ENCODE measurements at places on chromosomes 5 and 9.

- no peak for DNase-seq
Measured at GRCh38 chr5:68894673-68895072, 199.1 kb upstream of the SLC30A5 start.

DNA sequence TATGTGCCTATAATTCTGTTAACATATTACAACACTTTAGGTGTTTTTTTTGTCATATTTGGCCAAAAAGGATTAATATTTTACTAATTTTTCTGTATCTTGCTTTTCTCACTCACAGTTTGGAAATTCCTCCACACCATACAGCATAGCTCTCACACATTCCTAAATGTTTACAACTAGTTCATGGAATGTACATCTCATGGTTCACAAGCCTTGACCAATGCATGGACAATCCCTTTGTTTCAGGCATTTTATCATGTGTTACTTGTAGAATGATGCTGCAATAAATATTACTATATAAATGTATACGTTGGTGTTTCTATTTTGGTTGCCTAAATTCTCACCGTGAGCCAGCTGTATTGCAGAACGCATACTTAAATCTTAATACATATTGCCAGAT is 80.5 kb upstream of the SPATA31C2 start:
- no peak for DNase-seq

DNA sequence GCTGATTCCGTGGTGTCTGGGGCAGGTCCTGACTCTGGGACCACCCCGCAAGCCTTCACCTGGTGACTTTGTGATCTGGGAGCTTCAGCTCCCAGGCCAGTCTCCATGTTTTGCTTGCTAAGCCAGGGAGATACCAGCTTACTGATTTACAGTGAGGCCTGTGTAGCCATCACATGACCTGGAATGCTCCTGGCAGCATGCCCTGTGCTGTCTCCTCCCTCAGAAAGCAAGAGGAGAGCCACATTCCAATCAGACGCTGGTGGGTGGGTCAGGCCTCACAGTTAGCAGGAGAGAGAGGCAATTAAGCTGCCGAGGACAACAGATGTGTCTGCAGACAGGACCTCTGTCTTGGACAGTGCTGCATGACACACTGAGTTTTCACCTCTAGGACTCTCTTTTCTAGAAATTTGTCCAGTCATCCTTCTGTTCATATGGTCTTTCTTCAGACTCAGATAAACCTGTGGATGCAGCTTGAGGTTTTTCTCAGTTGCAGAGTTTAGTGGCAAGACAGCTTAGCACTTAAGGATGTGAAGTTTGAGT is 24.4 kb upstream of the GRPEL2 start:
- no peak for DNase-seq

DNA sequence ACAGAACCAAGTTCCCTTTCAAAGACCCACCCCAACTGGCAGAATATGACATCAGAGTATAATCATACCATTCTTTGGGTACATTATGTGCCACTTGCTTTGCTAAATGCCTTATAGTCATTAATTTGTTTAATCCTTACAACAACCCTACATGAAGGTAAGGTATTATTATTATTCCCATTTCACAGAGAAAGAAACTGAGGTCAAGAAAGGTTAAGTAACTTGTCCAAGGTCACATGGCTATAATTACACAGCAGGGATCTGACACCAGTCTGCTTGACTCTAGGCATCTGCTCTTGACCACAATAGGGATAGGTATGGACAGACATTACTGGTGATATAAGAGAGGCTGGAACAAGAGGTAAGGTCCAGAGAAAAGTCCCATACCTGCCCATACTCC is 1.2 kb downstream of the FCHSD1 start:
- DNase-seq: no peak

DNA sequence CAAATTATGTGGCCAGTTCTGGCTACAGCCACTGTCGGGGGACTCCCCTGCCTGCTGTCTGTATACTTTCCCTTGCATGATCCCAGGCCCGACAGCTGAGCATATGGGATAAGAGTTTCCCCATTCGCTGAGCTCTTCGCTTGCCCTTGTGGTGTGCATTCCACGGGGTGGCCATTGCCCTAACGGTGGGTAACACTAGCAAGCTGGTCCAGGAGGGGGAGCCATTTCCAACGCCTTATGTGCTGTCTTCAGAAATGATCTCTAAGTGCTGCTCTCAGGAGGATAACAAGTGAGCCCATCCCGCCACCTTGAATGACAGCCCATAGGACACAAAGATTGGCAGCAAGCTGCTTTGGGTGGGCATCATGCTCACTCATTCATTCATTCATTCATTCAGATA is 190.9 kb downstream of the FSTL4 start:
- DNase-seq: no peak

DNA sequence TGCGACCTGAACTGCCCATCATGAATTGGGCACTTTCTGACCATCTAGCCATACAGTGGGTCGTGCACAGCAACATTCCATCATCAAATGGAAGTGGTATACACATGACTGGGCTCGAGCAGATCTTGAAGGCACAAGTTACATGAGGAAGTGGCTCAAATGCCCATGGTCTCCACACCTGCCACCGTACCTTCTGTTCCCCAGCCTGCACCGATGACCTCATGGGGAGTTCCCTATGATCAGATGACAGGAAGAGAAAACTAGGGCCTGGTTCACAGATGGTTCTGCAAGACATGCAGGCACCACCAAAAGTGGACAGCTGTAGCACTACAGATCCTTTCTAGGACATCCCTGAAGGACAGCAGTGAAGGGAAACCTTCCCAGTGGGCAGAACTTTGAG is 21.8 kb downstream of the MTMR12 start:
- no peak for DNase-seq

DNA sequence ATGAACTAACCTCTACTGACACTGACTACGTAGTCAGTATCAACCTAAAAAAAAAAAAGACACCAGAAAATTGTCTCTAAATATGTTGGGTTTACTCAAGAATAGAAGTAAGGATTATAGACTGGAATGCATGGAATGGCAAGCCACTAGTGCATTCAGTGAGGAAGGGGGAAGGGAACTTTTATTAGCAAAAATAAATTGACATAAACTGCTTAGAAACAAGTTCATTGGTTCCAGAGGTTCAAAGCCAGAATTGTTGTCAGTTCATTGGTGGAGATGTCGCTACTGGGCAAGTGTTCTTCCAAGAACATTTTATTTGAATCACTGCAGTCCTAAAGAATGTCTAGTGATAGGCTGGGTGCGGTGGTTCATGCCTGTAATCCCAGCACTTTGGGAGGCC is 26.1 kb upstream of the AOPEP start:
- DNase-seq: no peak

- no peak for DNase-seq
Measured at GRCh38 chr5:179194941-179195381, 134.8 kb downstream of the ZNF354C start.

DNA sequence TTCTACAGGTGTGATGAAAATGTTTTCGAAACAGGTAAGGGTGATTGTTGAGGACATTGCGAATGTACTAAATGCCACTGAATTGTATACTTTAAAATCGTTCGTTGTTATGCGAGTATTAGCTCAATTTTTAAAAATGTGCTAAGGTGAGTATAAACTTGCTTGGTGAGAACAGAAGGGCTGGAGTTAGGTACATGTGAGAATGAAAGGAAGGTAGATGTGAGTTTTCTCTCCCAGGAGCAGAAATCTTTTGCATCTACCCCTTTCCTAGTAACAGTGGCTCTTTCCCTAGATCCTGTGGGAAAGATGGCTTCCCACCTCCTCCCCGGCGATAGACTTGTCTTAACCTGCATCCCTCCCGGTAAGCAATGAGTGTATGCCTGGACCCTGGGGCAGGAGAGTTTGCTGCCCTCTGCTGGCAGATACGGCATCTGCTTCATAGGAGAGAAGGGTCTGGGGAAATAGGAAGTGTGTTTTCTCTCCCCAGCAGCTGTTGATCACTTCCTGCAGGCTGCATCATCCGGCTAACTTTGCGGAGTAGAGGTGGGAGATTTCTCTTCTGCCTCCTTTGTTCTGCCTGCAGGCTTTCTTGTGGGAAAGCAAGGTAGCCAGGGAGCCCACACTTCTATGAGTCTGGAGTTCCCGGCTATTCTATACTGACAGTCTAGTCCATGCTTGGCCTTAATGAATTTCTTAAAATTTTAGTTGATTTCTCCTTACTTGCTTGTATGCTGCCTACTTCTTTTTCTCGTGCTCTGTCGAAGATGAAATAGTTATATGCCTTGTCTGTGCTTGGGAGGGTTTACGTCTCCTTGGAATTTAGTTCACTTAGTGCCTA is 373.3 kb upstream of the SEMA6A start:
- peak; percentile 10 for DNase-seq

DNA sequence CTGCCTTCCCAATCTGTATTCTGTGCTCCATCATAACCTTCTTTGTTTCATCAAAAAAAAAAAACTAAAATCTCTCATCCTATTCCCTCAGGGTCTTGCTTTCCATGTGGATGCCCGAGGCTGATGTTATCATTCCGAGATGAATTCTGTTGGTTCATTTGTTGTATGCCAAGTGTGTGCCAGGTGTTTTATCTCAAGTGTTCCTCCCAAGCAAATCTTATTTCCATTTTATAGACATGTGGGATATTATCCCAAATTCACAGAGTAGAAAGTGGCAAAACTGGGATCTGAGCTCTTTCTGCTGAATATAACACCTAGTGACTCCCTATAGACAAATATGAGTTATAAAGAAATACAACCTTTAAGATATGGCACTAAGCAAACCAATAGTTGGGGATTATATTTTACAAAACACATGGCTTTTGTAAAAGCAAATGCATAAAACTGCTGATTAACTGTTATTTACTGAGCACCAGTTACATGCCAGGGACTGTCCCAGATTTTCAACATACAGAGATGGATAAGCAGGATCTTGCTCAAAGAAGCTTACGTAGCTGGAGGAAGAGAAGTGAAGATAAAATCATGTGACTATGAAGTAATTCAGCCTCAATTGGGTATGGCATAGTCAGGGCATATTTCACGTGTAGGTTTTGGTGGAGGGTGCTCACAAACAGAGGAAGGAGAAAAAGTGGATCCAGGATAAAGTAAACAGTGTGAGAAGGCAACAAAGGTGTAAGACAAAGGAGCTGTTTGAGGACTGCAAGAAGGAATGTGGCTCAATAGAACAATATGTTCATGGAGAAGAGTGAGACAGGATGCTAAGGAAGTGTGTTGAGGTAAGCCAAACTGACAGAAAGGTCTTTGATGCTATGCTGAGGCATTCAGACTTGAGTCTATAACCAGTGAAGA is 143.3 kb upstream of the ADAMTSL1 start:
- DNase-seq: no peak

- no peak for DNase-seq
Measured at GRCh38 chr9:132199056-132199455, 37.2 kb downstream of the NTNG2 start.

GRCh38 chr5:132020568-132021339 is 9.3 kb upstream of the ACSL6 start:
- DNase-seq: no peak

DNA sequence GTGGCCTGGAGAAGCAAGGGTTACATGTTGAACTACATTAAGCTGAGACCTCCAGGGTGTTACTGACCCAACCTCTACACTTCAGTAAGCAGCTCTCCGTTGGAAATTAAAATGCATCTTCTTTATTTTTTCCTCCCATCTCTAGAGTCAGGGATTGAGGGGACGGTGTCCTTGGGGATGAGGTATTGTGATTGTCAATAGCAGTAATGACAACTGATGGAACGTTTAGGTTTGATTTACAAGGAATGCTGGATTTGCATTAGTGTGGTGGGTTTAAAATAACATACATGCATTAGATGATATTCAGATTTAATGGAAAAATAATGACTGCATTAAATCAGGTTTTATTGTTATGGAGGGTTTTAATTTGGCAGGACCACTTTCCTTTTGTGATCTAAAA is 82.9 kb upstream of the NTRK2 start:
- no peak for DNase-seq

DNA sequence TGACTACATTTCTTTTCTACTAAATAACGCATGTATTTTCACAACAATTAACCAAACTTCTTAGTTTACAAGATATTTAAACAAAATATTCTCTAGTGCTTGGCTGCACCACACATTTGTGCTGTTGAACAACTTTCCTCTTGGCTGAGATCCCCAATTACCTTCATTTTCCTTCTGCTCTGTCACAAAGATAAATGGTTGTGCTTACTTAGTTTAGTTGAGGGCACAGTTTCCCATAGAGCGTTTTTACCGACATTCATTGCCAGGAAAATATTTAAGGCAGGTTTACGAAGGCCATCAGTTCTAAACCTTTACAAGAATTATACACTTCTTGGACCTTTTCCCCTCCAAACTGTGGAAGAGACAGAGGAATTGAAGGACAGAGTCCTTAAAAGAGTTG is 60.7 kb downstream of the PRUNE2 start:
- no peak for DNase-seq

GRCh38 chr5:141778206-141778605 is 96.2 kb upstream of the ARAP3 start:
- no peak for DNase-seq

- no peak for DNase-seq
Measured at GRCh38 chr5:176538989-176539384, 1.8 kb upstream of the RNF44 start.

DNA sequence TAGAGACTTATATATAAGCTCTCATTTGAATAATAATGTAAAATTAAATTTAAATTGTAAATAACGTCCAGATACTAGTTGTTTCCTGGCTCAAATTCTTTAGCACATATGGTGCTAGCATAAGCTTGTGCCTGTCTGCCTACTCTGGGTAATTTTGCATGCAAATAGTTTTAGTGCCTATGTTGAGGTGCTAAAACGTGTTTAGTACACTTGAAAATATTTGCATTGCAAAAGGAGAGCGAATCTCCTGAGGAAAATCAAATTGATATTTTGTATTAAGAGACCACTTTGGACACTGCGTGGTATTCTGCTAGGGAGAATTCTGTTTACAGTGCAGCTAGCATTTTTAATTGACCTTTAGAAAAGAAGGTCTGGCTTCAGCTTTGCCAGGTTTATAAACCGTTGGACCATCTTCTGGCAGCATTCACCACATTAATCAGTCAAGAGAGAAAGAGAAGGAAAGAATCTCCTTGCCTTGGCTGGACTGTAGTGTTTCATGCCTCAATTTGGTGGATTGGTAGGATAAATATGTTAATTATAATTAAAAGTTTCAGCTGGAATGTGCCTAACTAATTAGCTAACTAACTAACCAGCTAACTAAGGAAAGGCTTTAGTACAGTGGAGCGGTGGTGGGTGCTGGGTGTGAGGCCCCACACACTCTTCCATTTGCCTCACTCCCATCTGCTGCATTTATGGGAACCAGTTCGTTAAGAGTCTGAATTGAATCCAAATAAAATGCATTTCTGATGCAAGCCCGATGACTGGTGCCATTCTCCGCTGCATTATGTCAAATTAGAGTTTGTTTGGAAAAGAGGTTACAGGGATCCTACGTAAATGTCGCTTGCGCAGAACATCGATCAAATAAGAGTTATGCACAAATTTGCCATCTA is 150.1 kb upstream of the MPDZ start:
- no peak for DNase-seq

GRCh38 chr5:14960120-14960462 is 88.5 kb upstream of the ANKH start:
- no peak for DNase-seq

DNA sequence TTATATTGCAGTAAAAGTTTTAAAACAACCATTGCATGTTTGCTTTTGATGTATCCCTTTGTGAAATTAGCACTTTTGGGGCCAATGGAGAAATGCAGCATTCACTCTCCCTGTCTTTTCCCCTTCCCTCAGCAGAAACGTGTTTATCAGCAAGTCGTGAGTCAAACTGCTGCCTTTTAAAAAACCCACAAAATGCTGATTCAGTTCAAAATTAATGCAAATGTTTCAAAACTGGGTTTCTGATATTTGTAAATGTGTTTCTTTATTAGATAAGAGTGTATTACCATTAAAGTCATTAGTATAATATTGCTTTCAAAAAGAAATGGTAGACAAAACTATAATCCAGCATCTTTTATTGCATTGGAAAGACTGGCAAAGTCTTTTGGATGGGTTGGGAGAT is 47.3 kb downstream of the RAD23B start:
- no peak for DNase-seq

- DNase-seq: no peak
Measured at GRCh38 chr9:81250041-81250440, 439.3 kb downstream of the TLE1 start.
